ENCODE measurements at places on chromosomes 7 and 10. TPM values are rescaled to one million over a fixed set of nuclear protein-coding genes. Genes with fewer than 3 reads are reported as not detected.

GRCh38 chr7:4842319-4843064 is 19.3 kb downstream of the PAPOLB start:
- no peaks in the 10 kb centered on the region for H3K27me3 ChIP-seq
- no peak overlapping the region for H3K27ac ChIP-seq
- H3K4me3 ChIP-seq, result no peak overlapping the region
- peak; percentile 82 for DNase-seq

GRCh38 chr10:96417441-96417840 is 58.6 kb upstream of the OPALIN start:
- H3K4me3 ChIP-seq, result no peak overlapping the region
- no peaks in the 10 kb centered on the region for H3K27me3 ChIP-seq
- no peak overlapping the region for H3K27ac ChIP-seq

DNA sequence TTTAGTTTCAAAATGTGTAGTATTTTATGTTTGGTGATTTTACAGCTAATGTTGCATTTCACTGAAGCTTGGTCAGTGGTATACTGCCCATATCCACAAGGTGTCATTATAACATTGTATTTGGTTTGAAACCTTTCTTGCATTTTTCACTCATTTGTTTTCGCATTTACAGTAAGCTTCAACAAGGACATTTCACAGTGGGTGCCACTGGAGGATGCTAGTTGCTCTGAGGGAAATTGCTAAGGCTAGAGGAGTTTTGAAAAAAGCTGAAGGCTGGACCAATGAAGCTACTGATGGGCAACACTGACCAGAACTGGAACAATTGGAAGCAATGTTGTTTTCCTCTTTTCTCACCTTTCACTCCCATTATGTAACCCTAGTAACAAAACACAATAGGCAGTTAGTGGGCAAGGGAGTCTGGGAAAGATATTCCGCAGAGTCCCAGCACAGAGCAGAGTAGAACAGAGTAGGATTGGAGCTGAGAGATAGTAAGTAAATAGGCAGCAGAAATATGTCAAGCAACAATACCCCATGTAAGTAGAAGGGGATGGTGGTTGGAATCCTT is 23.6 kb upstream of the SRI start:
- H3K27me3 ChIP-seq, result no peaks in the 10 kb centered on the region
- no peaks in the 10 kb centered on the region for H3K36me3 ChIP-seq
- no peaks in the 10 kb centered on the region for H3K4me1 ChIP-seq
- DNase-seq, result peak; percentile 22
- H3K4me3 ChIP-seq, result no peak overlapping the region
- no peak overlapping the region for H3K27ac ChIP-seq

- no peak for DNase-seq
- H3K4me3 ChIP-seq, result no peak overlapping the region
- no peak overlapping the region for H3K27ac ChIP-seq
- no peaks in the 10 kb centered on the region for H3K27me3 ChIP-seq
Observed at GRCh38 chr10:77619964-77620703, 17.5 kb downstream of the KCNMA1 start.

Gene RPP30
- total RNA-seq, result 22.8 TPM

Gene PRKG1
- 14.2 TPM for total RNA-seq

Gene AKR1C4
- total RNA-seq, result not detected

Gene HMX3
- total RNA-seq, result not detected

Gene RALA
- 14.5 TPM for total RNA-seq

Gene UPK3B
- 7.3 TPM for total RNA-seq

Gene IKZF1
- 3.9 TPM for total RNA-seq

Gene GSAP
- 13.7 TPM for total RNA-seq
